Nephron progenitor cell (in vitro differentiated cells): ENCODE measurements at places on chromosomes 3 and 15.

DNA sequence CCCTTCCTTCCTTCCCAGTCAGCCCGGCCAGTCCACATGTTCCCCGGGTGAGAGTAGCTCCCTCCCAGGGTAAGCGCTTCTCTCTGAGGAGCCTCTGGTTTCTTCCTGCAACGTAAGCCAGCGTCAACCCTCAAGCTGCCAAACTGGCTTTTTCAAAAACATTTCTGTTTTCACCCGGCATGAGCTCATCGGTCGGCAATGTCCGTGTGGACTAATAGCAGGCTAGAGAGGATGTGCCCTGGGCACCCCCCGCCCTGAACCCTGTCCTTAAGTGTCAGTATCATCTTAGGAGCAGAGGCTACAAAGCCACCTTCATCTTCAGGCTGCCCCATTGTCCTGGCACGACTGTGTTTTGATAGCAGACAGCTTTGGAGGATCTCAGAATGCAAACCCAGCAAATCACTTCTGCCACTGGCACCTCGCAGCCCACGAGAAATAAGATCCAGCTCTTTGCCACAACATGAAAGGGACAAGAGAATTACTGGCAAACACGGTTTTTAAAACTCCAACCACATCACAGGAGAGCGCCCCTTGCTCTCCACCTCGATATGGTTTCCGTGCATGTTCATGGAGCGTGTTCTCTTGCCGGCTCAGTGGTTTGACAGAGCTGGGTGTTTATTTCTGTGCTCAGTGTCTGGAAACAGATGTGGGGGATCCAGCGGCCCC is 9.9 kb downstream of the ALDH1A3 start:
- no peak for DNase-seq

- DNase-seq = no peak
Observed at GRCh38 chr15:68425428-68426060, 6.4 kb downstream of the ITGA11 start.

DNA sequence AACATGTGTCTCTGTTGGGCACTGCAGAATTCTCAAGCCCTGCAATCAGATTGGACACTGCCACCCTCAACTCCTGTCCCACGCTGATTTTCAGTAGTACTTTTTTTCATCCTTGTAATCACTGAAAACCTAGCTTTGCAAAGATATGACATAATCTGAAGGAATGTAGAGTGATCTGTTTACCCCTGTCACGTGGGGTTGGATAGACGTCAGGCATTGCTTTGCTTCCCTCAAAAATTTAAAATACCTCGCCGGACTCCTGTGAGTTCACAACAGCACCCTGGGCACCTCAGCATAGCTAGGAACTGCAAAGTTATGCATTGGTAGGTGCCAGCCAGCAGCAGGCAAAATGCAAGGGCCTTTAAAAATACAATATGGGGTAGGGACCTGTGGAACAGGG is 71.1 kb upstream of the OXTR start:
- DNase-seq = no peak

DNA sequence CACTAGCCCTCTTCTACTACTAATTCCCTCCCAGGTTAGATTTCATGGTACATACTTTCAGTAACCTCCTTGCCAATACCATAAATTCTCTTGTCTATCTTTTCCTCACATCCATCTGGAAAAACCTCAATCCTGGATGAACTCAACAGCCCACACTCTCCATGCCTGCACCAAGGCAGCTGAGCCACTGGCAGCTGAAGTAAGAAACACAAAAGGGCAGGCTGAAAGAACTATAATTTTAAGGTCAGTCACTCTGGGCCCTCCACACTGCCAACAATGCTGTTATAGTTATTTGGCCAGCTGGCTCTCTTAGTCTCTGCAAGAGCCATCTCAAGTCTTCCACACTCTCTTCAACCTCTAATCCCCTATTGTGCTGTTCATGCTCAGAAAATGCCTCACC is 15.1 kb upstream of the TIPARP start:
- DNase-seq = no peak

DNA sequence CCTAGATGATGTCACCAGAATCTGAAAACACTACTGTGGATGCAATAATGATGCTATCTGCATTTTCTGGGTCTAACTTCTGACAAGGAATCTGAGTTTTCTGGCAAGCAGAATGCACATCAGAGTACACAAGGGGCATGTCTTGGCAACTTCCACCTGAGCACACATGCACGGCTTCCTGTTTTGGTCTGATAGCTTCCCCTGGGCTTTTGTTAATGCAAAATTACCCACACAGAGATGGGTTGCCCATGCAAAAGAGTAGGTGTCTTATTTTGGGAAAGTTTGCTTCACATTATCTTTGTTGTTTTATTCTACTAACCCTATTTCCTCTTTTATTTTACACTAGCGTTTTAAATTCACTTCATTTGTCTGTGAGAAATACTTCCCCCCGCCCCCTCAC is 74.2 kb upstream of the SATB1 start:
- no peak for DNase-seq

DNA sequence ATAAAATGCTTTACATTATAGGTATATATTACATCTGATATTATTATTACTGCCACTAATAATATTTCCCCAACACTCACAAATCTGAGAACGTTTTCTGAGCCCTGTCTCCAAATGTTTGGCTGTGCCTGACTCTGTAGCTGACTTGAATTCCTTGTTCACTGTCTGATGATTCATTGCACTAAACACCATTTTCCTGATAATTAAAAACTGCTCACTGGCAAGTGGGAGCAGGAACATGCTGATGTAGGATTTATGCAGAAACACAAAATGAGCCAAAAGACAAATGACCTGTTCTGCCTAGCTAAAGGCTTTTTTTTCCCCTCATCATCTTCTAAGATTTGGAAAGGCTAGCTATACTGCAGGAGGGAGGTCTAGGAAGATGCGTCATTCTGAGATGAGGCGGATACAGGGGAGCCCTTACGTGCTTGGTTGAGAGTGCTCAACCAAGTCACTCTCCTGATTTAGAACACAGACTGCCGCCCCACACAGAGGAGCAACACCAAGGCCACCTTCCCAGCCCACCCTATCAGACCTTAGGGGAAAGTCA is 380.7 kb downstream of the EPHB1 start:
- DNase-seq = no peak

DNA sequence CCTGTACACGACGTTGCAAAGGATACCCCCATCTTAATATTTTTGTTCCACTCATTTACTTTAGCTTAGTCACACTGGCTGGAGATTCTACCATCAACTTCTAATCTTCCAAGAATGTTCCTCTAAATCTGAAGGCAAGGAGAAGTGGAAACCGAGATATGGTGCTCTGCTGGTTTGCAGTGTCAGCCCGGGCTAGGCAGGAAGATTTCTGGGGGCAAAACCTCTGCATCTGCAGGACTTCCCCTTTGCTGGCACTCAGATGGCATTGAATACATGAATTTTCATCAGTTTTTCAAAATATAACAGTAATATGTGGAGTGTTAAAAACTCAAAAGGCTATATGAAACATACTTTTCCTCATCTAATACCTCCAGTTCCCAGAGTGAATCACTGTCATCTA is 240.4 kb downstream of the RPLP1 start:
- no peak for DNase-seq

GRCh38 chr3:36650271-36650671 is 114.1 kb downstream of the DCLK3 start:
- no peak for DNase-seq

GRCh38 chr3:139328356-139328755 is 15.5 kb upstream of the MRPS22 start:
- no peak for DNase-seq

DNA sequence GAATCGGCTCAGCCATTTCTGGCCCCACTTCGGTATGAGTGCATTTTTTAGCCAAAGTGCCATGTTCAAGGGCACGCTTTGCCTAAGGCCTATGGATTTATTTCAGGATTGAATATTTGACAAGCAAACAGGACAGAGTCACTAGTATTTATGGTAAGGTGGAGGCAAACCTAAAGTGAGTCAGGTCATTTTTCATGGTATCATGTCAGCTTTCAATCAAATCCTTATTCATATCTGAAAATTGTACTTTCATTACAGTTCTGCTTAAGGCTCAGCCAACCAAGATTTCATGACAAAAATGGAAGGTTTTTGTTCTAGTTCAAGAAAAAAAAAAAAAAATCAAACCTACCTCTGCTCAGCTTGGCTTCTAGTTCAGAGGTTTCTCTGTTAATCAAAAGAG is 30.5 kb upstream of the ICE2 start:
- DNase-seq = no peak

DNA sequence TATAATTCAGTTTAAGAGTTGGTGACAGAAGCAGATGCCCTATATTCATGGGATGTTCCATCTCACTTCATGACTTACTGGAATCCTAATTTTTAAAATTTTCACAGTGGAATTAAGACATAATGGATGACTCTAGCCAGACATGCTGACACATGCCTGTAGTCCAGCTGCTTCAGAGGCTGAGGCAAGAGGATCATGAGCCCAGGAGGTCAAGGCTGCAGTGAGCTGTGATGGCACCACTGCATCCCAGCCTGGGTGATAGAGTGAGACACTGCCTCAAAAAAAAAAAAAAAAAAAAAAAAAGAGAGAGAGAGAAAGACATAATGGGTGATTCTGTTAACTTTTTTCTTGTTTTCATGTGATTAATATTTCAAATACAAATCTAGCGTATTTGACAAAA is 123.6 kb downstream of the KLHL25 start:
- no peak for DNase-seq

DNA sequence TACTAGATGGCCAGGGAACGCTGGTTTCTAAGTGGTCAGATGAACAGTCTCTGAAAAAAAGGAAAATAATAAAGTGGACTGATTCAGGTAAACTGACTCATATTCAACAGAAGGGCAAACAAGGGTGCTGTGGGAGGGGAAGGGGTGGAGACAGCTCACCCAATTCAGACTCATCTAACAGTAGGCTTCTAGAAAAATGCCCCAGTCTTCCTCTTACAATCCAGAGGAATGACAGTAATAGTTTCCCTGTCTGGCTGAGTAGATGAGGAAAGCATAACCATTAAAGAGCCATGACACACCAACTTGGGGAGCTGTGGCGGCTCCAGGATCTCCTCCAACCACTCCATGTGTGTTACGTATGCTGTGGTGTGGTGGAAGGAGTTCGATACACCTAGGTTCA is 231.4 kb upstream of the UMPS start:
- no peak for DNase-seq

DNA sequence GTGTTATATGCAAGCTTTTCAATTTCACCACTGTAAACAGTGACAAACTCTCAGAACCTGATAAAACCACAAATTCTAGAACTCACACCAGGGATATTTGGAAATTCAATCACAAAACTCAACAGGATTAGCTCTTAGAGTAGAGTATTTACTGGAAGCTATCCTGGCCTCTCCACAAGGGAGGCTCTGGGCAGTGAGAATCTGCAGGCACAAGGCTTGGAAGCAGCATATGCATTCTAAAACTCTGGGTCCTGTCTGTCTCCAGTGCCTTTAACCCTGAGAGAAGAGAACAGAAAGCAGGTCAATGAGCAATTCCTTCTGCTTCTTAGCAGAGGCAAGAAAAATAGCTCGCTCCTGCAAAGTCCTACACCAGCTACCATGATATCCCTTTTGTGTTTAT is 23.4 kb downstream of the PLSCR4 start:
- no peak for DNase-seq

GRCh38 chr3:186287711-186288110 is 74.3 kb downstream of the DGKG start:
- DNase-seq = no peak
